ENCODE measurements at places on chromosomes 7 and 10.

DNA sequence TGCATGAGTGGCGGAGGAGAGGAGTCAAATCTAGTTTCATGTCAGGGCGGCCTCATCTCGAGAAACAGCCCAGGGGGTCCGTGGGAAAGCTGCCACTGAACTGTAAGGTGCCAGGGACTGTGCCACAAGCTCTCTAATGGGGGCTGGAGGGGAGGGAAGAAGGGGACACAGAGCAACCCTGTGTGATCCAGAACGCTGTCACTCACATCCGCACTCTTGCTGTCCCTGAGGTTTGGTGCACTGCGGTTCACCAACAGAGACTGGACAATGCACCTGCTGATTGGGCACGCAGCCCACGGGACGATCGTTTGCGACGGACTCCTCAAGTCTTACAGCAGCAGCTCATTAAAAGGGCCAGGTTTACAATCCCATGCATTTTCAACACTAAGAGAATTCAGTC is 47.7 kb downstream of the AMZ1 start:
- no peak for DNase-seq

GRCh38 chr7:71422104-71422503 is 290.2 kb downstream of the GALNT17 start:
- no peak for DNase-seq

- DNase-seq, result no peak
Observed at GRCh38 chr7:36306222-36306621, 83.4 kb upstream of the ANLN start.

GRCh38 chr7:123941391-123942180 is 16.5 kb downstream of the SPAM1 start:
- DNase-seq, result no peak

DNA sequence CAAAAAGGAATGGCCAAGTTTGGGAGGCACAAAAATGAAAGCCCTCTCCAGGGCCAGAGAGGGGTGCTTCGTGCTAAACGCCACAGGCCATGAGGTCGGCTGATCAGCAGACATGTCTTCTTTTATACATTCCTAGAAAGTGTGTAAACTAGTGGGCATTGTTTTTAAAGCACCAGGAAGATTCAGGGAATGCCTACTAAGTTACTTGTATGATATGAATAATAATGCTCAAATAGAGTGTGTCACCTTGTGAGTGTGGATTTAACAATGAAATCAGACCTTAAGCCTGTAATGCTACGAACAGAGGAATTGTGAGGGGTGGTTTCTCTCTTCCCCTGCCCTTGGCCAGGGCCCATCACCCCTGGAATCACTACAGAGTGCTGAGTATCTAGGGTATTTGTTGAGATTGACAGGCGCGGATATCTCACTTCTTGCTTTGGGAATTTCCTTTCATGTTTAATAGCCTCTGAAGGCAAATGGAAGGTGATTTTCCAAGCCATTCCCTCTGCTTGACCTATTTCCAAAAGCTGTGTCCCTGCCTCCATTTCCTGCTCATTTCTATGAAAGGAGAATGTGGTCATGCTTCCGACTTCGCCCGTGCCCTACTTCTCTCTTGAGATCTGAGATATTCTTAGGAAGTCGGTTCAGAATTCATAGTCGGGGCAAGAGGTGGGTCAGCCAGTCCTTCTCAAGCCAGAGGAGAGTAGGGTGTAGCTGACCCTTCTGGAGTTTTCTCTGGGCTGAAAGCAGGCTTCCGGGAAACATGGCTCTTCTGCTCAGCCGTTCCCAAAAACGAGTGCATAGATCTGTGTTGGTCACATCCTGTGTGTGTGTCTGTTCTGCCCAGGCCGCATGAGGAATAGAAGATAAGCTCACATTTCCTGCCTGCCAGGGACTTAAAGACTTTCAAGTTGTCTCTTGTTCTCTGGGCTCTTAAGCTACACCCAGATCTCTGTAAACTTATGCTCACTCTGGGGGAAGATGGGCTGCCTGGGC is 167.8 kb upstream of the ITGB1 start:
- no peak for DNase-seq

- no peak for DNase-seq
Observed at GRCh38 chr10:5564537-5565204, 39.9 kb downstream of the CALML3 start.

DNA sequence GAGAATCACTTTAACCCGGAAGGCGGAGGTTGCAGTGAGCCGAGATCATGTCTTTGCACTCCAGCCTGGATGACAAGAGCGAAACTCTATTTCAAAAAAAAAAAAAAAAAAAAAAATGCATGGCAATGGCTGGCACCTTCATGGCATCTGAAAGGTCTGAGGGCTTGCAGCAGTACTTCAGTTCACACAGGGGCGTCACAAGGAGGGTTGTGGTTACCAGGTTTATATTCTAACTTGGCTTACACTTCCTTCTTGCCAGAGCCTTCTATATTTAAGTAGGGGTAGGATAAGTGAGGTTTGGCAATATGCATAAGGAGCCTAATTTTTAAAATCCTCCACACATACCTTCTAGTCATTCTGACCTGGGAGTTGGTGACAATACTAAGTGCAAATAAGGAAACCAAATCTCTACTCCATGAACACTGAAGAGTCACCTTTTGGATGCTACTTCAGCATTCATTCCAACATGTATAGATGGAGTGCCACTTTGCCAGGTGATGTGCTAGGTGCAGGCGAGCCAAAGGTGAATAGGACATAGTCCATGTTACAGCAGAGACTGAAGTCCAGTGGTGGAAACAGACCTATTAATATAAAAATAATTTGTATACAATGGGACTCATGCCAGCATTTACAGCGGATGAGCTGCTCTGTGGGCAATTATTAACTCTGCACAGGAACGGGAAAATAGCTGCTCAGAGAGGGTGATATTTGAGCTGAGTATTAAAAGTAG is 57.8 kb upstream of the PDCD4 start:
- no peak for DNase-seq

DNA sequence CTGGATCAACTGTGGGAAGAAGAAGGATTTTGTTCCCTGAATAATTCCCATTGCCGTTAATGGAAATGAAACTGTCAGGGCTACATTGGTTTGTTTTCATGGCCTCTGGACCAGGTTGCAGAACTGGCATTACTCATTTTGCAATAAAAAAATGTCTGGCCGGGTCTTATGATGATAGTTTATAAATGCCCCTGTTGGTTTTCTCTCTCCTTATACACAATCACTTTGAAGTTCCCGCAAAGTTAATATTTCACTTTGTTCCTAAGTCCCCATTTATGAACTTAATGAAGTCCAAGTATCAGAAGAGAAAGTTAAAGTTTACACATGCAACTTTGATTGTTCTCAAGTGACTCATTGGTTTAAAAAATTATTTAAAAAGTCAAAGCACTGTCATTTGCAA is 150.7 kb upstream of the PRR15 start:
- no peak for DNase-seq

- DNase-seq, result no peak
Observed at GRCh38 chr7:69091521-69091920, 506.8 kb upstream of the AUTS2 start.

DNA sequence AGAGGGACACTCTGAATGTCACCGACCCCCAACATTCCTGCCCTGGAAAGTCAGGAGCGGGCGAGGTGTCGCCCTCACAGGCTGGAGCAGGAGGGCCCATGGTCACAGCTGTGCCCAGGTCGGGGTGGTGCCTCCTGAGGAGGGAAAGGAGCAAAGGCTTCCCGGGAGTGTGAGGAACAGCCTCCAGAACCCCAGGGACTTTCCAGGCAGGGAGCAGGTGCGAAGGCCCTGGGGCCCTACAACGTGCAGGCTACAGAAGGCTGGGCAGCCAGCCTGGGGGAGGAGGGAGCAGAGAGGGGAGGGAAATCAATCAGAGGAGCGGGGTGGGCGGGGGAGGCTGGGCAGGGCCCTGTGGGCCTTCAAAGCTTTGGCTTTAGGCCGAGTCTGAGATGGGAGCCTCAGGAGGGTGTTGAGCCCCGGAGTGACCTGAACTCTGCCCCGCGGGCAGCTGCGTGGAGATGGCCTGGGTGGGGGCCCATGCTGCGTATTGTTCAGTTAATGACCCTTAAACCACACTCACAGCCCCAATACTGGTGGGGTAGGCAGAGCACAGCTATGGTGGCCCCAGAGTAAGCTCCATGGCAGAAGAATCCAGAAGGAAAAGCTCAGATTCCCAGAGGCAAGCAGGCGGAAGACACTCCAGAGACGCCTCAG is 44.2 kb upstream of the PPP2R2D start:
- DNase-seq, result no peak

GRCh38 chr10:17051851-17052250 is 77.8 kb downstream of the CUBN start:
- no peak for DNase-seq

- no peak for DNase-seq
Observed at GRCh38 chr10:123269675-123270074, 115.5 kb downstream of the BUB3 start.

GRCh38 chr10:43304687-43305333 is 37.9 kb upstream of the RASGEF1A start:
- no peak for DNase-seq

DNA sequence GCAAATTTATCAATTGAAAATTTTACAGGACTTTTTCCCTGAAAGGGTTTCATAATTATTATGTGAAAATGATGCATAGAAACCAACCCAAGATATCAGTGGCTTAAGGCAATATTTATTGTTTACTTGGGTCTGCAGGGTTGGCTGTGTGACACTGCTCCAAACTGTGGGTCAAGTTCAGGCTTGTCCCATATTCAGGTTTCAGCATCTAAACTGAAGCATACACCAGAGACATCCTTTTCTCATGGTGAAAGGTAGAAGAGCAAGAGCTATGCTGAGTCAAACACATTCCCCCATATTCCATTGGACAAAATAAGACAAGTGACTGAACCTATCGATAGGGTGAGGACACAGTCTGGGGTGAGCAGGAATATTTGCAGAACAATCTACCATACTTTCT is 110.9 kb downstream of the MAPK8 start:
- DNase-seq, result no peak

DNA sequence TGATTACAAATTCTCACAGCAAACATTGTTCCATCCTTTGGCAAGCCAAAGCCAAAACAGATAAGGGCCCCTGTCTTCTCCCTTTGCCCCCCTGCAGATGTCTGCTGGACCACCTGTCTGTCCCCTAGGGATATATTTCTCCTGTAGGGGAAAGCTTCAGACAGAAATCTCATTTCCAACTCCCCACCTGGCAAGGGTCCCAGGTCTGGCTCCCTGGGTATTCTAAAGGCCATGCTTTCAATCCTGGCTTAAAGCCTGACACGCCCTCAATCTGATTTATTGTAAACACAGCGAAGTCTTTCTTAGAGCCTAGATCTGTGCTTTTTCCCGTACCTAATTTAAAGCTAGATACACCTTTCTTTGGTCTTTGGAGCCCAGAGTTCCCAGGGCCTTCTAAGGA is 66.1 kb downstream of the KCNMA1 start:
- DNase-seq, result no peak

- DNase-seq, result no peak
Observed at GRCh38 chr10:62046522-62047227, 145.2 kb downstream of the ARID5B start.

GRCh38 chr10:21524526-21525366 is 736 bp downstream of the SKIDA1 start:
- no peak for DNase-seq

GRCh38 chr7:132412435-132412834 is 163.8 kb downstream of the PLXNA4 start:
- DNase-seq, result no peak

DNA sequence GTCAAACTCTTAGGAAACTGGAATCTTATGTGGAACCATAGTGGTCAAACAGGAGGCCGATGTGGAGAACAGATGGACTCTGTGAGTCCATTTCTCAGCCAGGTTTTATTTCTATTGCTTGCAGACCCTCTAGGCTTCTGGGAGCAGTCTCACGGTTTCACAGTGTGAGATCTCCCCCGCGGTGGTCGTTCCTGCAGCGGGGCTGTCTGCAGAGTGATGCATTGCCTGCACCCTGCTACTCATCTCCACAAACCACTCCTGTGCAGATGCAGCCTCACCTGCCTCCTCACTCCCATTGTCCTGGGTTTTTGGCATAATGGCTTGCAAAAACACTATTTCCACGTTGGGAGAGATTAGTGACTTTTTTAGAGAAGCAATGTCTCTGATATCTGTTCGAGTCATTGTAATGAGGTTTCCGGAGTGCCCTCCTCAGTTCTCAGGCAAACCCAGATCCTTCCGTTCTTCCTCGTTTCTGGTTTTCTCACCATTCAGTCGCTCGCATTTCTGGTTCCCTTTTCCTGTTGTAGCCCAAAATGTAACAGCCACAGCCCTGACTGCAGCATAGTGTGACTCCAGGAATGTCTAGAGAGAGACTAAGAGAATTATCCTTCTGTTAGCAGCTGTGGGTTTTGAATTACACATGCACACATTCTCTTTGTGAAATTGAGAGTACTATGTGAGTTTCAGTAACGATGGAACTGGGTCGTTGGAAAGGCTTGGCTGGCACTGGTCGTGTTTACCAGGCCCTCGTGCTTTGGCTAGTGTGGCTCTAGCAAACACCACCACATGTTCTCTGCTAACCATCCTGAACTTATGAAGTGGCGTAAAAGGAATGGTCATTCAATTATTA is 30.2 kb downstream of the ACADSB start:
- DNase-seq, result no peak

- no peak for DNase-seq
Observed at GRCh38 chr10:15361131-15361530, 10.0 kb downstream of the FAM171A1 start.

DNA sequence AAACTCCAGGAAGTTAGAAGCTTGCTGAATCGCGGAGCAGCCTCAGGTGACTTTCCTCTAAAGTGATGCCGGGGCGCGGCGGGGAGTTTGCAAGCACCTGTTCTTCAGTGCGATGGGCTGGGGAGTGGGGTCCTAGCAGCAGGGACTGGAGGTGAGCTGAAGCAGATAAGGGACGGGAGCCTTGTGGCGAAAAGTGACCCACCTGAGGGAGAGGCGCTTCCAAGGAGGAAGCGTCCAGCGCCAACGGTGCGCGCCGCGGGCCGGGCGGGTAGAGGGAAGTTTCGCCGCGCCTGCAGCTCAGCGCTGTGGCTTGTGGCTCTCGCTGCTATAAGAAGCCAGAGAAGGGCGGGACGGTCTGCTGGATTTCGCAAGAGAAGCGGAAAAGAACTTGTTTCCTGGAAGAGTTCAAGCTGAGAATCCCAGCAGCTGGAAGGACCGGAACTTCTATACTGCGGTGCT is at the start of gene STEAP4:
TSS of gene STEAP4 (minus strand) at position 305 of the 459 bp plus-strand sequence. CDS start 22,625 bp downstream, outside the sequence.
- DNase-seq, result peak; percentile 49

DNA sequence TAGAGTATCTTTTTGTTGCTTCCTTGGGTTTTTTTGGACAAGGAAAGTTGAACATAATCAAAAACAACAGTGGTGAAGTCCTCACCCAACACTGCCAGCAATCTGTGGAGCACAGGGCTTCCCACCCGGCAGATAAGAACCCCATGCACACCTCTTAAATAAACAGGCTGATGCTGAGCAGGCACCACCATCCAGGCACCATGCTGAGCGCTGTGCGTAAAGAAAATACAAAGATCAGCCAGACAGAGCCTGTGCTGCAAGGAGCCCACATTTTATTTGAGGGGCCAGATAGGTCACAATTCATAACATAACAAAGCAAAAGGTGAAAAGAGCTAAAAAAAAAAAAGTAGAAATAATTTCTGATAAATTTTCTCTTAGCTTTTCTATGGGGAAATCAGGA is 231.2 kb downstream of the PTPRN2 start:
- no peak for DNase-seq

DNA sequence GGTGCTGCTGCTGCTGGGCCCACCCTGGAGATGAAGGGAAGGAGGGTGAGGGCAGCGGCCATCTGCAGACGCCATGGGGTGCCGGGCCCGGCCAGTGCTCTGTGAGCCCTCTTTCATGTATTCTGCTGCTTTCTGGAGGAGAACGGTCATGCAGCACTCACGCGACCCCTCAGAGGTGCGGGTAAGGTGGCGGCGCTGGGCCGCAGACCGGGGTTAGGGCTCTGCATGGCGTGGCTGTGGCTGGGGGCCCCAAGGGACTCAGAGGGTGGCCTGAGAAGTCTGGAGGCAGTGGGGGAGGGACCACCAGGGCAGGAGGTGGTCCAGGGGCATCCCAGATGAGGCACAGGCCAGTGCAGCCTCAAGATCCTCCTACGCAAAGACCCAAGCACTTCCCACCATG is 275.5 kb downstream of the ELFN1 start:
- no peak for DNase-seq
